Cardiac fibroblast (primary cell): ENCODE measurements at places on chromosomes 5 and 9.
A peak's percentile ranks its signal among the peaks of the same experiment; 100 is the strongest.

GRCh38 chr5:110681953-110682352 is 44.5 kb downstream of the TMEM232 start:
- no peak for DNase-seq

DNA sequence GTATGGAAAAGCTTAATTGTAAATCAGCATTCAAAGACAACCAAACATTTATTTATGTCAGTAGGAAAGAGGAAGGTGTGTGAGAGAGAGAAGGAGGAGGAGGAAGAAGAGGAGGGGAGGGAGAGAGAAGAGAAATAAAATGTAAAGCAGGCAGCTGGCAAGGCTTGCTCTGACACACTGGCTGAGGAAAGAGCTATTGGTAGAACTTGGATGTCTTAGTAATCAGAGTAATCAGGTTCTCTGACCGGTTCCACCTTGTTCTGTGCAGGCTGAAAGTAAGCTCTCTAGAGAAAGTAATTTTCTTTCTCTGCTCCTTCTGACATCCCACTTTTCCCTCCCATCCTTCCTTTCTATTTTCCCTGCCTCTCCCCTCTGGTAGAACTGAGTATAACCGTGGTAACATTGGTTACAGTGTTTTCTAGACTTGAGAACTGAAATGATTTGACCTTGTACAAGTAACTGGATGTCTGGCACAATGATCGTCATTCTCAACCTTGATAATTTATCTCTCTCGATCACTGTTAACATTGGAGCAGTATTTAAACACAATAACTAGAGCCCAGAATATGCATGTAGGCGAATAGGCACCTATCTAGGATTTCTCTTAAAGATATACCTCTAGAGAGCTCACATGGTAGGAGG is 33.3 kb downstream of the TLE4 start:
- DNase-seq = no peak

GRCh38 chr5:136226401-136226800 is 33.4 kb upstream of the SMIM32 start:
- no peak for DNase-seq

GRCh38 chr5:123132316-123132715 is 43.3 kb downstream of the PRDM6 start:
- no peak for DNase-seq

- no peak for DNase-seq
Measured at GRCh38 chr5:119174578-119175163, 103.8 kb downstream of the DMXL1 start.

DNA sequence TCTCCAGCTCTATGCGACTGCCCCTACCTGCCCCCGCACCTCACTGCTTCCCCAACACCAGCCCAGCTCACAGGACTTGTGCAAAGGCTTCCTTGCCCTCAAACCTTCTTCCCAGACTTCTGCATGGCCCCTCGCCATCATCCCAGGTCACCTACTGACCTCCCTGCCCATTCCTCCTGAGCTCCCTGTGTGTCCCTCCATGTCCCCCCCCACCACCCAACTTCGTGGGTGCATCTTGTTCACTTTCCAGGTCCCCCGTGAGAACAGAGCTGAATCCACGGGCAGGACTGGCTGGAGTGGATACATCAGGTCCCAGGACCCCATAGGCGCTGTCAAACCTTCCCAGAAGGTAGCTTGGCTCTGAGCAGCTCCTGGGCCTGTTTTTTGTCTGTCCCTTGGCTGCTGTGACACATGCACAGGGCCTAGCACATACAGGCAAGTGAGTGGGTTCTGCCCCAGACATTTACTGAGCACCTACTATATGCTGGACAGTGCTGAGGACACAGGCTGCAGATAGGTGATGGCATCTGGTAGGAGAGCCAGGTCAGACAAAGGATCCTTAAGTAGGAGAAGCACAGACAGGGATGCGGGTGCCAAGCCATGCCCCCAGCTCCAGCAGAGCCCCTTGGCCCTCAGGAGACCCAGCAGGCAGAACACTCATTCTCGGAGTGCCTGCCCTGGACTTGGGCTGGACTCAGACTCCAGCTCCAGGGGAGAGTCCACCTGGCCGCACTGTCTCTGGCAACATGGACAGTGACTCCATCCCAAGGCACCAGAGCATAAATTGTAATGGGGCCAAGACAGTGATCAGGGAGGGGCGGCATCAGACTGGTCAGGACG is 15.0 kb downstream of the NINJ1 start:
- no peak for DNase-seq

DNA sequence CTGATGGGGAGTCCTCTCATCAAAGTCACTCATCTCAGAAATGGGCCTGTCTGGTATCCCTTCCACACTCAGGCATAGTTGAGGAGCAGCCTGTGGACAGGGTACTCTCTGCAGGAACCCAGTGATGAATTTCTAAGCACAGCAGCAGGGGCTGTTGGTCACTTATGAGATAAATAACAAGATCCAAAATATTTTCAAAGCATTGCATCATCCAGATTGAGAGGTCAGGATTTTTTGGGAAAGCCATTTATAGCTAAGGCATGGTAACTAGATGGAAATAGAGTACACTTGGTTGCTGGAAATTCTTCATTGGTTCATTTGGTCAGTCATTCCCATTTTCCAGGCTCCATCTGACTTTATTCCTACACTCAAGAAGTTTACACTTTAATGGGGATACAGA is 246.8 kb upstream of the RAI14 start:
- DNase-seq = no peak

DNA sequence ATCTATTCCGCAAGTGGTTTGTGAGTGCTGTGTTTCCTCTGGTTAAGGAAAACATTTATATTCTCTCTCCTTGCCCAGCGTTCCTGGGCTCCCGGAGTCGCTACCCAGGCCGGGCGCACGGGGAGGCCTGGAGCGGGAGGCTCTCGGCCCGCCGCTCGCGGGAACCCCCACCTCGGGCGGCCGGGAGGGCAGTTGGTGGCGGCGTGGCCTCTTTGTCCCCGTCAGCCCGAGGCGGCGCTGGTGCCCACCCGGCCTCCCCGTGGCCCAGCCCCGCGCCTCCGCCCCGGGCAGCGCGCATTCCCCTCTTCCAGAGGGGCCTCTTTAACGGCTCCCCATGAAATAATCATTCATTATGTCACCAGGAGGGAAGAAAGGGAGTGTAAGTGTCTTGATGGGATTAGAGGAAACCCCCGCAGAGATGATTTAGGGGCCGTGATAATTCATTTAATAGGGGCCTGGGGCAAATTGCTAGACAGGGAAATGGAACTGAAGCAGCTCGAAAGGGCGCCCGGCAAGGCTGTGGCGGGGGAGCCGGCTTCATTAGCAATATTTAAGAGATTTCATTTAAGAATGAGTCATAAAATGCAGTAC is 181.9 kb upstream of the TBCA start:
- DNase-seq = no peak

DNA sequence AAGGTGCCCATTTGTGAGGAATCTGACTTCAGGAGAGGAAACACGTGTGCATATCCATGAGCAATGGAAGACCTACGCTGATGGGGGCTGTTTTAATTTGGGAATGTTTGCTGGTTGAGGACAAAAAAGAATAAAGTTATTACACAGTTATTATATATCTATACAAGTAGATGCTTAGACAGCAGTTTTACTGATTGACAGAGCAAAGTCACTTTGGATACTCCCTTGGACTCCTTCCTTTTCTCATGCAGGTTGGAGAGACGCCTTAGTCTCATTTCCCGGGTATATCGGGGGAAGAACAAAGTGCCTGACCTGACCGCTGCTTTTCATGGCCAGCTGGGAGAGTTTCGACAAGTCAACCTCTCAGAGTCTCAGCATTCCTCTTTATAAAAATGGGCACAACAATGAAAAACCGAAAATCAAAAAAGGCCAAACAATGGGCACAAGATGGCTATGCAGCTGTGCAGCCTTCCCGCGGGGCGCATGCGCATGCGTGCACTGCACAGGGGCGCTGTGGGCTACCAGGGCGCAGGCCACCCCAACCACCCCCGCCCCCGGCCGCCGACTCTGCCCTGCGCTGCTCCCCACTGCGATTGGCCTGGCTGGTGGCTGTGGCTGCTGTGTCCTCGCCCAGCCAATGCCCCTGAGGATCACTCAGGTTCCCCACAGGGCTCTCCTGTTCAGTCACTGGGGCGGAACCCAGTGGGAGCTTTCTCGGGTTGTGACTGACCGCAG is 18.1 kb downstream of the NFIL3 start:
- no peak for DNase-seq

- DNase-seq = peak; percentile 60
Measured at GRCh38 chr5:10524376-10525123, 39.3 kb upstream of the ANKRD33B start.

DNA sequence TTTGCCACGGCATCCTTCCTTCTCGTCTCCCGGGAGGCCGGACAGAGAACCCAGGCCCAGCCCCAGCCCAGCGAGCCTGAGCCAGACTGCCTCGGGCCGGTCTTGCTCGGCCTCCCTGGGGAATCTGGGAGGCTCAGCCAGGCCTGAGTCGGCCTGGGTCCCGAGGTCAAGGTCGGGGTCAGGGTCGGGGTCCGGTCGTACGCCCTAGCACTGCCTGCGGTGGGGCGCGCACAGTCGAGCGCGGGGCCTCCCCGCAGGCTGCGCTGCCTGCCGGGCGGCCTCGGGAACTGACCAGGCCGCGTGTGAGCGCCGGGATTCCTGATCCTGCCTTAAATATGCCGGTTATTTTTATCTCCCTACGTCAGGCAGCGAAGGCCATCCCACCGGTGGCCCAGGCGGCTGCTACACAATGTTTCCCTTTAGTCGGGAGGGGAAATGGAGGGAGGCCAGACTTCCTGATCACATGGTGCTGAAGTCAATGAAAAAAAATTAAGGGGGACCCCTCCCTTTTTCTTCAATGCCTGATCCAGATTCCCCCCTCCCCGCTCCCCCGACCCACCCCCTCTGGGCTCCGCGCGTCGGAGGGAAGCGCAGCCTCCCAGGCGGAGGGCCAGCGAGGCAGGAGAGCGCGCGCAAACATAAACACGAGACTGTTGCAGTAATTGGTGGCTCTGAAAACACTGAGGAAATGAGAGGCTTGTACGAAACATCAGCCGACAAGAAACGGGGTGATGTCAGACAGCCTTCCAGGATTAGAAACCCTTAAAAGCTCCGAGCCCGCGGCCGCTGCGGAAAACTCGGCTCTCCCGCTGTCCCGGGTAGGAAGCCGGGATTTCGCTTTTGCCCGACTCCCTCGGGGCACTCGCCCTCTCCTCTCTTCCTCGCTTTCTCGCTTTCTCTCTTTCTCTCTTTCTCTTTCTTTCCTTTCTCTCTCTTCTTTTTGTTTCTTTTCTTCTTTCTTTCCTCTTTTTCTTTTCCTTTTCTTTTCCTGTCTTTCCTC is 148.2 kb upstream of the KLF4 start:
- DNase-seq = peak; percentile 100

- peak; percentile 6 for DNase-seq
Measured at GRCh38 chr5:76926329-76927105, 26.3 kb upstream of the CRHBP start.

DNA sequence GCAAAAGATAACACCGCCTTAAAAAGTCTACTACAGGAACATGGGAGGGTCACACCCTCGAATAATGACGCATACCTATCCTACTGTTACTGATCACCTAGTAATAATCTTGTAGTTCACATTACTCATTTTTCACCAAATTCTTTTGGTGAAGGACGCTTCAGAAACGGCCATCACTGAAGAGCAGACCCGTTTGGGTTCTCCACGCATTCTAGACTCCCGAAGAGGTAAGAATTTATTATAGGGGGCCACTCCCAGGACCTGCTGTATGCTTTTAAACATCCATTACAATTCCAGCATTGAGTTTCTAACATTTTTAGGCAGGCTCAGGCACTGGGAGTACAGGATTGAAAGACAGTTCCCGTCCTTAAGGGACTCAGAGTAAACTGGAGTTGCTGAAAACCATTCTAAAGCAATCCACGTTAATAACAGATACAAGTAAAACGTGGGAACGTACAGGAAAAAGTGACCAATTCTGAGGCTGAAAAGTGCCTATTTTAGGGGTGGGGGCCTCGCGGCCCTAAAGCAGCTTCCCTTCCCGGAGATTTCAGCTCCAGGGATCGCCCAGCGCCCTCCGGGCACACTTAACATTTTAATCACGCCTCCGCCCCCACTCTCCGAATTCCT is at the start of gene FER:
TSS of gene FER (plus strand) at position 124 of the 627 bp plus-strand sequence. CDS start 50,286 bp downstream, outside the sequence.
- DNase-seq = peak; percentile 91

DNA sequence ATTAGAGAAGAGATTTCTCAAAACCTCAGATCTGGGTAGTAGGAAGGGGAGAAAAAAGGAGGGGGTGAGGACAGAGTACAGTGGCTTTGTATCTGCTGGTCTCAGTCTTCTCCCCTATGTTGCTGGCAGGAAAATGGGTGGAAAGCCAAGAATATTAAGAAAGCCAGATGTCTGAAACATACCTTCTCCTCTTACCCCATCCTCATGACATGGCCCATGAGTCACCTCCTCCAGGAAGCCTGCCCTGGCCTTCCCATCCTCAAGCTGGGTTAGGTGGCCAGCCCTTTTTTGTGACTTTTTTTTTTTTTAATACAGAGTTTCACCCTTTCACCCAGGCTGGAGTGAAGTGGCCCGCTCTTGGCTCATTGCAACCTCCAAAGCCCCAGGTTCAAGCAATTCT is 61.8 kb downstream of the ABCA1 start:
- DNase-seq = no peak

DNA sequence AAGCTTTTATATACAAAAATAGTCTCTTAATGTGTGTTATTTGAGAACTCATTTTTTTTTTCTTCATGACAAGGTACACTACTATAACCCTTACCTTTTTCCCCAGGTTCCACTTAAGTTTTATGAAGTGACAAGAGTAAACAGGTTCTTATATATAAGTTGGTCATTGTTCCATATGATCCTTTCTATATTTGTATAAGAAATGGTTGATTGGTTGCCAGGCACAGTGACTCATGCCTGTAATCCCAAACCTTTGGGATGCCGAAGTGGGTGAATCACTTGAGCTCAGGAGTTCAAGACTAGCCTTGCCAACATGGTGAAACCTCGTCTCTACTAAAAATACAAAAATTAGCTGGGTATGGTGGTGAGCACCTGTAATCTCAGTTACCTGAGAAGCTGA is 108.3 kb downstream of the PCSK1 start:
- peak; percentile 69 for DNase-seq

- DNase-seq = peak; percentile 14
Measured at GRCh38 chr5:108749128-108749861, 1.6 kb downstream of the FER start.

GRCh38 chr9:16485160-16485559 is 385.3 kb downstream of the BNC2 start:
- no peak for DNase-seq

DNA sequence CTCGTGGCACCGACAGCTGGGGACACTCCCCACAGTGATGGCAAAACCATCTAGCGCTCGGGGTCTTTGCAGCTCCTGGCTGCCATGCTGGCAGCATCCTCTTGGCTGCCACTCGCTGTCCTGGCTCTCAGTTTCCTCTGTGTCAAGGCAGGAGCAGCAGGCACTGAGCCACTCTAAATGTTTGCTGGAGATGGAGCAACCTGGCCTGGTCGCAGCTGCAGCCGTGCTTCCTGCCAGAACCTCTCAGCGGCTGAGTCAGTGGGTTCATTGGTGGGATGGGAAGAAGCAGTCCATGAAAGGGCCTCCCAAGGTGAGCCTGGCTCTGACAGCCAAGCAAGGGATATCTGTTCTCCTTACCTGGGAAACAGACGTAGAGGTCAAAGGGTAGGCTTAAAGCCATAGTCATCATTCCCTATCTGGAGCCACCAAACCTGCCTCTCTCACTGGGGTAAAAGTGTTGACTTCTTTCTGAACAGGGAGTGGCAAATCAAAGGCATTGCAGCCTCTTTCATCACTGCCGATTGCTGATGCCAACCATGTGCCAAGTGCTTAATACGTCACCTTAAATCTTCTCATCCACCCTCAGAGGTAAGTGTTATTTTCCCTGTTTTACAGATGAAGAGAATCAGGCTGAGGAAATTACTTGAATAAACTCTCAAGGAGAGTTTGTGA is 304.8 kb upstream of the ZNF462 start:
- DNase-seq = no peak
